ENCODE measurements at places on chromosomes 13 and 19.

DNA sequence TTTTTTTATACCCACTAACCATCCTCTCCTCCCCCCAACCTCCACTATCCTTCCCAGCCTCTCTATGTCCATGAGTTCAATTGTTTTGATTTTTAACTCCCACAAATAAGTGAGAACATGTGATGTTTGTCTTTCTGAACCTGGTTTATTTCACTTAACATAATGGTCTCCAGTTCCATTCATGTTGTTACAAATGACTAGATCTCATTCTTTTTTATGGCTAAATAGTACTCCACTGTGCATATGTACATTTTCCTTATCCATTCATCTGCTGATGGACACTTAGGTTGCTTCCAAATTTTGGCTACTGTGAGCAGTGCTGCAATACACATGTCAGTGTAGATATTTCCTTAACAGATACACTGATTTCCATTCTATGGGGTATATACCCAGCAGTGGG, 24.9 kb upstream of the ACP7 start:
- DNase-seq, result no peak

GRCh38 chr13:24925318-24926231, 161.6 kb downstream of the RNF17 start:
- DNase-seq, result no peak

- no peak for DNase-seq
Measured at GRCh38 chr13:47170971-47171370, 274.1 kb upstream of the HTR2A start.

DNA sequence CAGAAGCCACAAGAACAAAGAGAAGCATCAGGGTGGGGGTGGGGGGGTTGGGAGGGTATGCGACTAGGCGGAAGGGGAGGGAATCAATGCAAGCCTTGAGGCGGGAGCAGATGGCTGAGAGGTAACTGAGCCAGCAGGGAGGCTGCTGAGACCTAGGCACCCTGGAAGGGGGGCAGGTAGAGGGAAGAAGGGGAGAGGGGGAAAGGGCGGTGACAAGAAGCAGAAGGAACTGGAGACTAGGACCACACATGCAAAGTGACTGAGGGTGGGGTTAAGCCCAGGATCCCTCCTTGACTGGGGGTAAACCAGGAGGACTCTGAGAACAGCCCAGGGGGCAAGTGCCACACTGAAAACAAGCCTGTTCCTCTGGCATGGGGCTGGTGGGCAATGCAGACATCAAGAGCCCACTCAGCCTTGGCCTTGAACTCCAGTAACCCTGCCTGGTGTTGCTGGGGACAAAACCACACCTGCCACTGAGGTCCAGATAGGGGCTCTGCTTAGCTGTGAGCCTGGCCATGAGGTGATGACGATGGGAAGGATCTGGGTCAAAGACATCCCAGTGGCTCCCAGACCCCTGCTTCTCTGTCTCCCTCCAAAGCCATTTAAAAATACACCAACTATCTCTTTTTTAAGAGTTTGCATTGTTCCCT, 20.3 kb downstream of the OPA3 start:
- DNase-seq, result no peak

DNA sequence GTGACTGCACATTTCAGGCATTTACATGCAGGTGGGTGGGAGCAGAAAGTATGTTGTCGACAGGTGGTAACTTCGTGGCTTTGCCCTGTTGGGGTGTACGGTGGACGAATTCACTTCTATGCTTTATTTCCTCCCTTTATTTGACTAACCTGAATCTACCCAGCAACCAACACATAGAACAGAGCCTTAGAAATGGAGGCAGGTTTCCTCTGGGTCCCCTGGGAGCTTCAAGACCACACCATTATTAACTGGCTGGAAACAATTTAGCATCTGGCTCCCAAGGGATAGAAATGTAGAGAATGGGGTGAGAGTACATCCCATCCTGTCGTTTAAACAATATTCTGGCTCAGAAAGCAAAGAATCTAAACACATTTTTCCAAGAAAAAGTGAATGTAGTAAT, 244.4 kb downstream of the DLEU7 start:
- no peak for DNase-seq

- no peak for DNase-seq
Measured at GRCh38 chr19:35240327-35240726, 8.5 kb upstream of the LSR start.

GRCh38 chr19:40561947-40562346, 14.7 kb upstream of the SHKBP1 start:
- DNase-seq, result no peak

GRCh38 chr19:30674656-30675055, 302.5 kb downstream of the ZNF536 start:
- no peak for DNase-seq

Measured in Daoy (cell line).